ENCODE measurements at places on chromosomes 3 and 15.

DNA sequence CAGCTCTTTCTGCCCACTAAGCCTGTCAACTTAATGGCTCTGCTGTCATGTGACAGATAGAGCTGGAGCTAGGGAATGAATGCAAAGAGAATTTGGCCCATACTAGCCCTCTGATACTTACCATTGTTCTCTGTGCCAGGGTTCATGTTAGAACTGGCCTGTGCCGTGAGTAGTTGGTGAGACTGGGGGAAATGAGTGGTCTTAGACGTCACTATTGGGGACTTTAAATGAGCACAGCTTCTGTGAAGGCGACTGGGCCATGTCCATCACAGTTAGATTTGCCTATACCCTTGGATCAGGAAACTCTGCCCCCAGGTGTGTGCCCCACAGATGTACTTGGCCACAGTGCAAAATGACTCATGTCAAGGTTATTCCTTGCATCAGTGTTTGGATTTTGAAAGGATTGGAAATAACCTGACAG is 124.9 kb downstream of the PTPRG start:
- no peak for ATAC-seq

GRCh38 chr3:4693620-4694019 is 200.5 kb downstream of the ITPR1 start:
- peak; percentile 93 for ATAC-seq

- ATAC-seq = peak; percentile 58
These were observed 17.9 kb downstream of the IL12A start for GRCh38 chr3:160006282-160007163.

GRCh38 chr3:87336761-87337160 is 60.4 kb upstream of the POU1F1 start:
- no peak for ATAC-seq

- peak; percentile 34 for ATAC-seq
These were observed 285.9 kb downstream of the XXYLT1 start for GRCh38 chr3:194985031-194985578.

- no peak for ATAC-seq
These were observed 206.8 kb upstream of the TGFBR2 start for GRCh38 chr3:30399394-30400181.

DNA sequence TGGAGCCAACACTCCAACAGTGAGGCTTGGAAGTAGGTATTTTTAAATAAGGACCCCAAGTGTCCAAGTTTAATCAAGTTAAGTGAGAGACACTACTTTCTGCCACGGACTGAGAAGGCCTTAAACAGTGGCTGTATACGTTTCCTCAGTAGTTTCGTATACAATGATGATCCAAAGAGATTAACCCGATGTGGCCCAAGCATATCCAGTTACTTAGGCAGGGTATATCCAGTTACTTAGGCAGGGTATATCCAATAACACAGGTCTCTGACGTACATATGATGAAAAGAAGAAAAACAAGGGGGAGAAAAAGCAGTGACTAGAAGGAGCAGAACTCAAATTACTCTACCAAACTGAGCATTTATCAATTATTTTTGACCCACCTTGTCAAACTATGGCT is 591.4 kb downstream of the FOXP1 start:
- no peak for ATAC-seq

DNA sequence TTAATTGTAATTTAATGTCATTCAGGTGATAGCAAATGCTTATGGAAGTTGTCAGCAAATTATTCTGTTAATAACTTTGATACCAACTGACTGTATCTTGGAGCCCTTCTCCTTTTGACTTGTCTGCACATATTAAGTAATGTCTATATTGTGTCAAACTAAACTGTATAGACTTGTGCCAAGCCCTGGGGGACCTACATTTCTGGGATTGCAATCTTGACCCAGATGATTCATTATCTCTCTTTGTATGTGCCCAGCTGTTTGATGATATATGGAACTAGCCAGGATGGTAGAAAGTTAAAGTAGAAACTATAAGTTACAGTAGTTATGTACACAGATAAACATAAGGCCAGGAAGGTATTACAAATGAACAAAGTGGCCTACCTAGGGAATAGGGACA is 402.8 kb upstream of the RARB start:
- no peak for ATAC-seq

DNA sequence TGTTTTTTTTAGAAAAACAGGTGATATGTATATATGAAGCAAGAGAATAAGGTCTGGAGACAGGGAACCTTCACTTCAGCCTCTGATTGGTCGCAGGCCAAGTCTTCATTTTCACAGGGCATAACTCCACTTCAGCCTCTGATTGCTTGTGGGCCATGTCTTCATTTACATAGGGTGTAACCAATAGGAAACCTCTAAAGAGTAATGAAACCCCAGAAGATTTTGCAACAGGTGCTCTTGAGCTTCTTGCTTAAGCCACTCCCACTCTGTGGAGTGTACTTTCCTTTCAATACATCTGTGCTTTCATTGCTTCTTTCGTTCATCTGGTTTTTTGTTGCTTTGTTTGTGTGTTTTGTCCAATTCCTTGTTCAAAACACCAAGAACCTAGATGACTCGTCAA is 22.6 kb upstream of the SCG3 start:
- no peak for ATAC-seq

- no peak for ATAC-seq
These were observed 443.2 kb upstream of the AZI2 start for GRCh38 chr3:28791713-28792255.

- no peak for ATAC-seq
These were observed 658.6 kb downstream of the ZBBX start for GRCh38 chr3:166721466-166721865.

DNA sequence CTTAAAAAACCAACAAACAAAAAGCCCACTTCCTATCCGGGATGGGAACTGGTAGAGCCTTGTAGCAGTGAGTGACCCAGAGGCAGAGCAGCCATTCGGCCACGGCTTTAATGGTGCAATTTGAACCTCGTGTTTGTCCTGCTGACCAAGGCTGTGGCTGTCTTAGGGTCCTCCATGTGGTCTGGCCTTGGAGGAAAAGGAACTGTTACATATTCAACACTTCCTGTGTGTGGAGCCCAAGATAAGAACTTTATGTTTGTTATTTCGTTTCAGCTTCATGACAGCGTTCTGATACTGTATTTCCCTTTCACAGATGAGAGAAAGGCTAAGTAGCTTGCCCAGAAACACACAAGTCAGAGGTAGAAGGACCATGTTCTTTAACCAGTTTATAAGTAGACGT is 269.8 kb downstream of the SV2B start:
- no peak for ATAC-seq

DNA sequence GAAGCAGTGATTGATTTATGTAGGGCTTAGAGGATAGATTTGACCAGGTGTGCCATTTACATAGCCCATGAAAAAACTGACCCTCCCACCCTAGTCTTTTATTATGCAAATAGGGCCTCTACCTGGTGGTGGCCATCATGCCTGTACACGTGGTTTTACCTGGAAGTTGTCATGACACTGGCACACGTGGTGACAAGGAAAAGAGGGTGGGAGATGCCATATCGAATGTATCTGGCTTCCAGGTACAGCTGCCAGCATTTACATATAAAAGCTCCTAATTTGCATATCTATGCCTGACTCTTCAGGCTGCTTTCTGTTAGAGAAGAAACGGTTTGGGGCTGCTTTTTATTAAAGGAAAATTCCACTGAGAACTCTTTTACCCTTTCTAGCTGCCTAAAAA is 35.0 kb upstream of the DNAJC13 start:
- no peak for ATAC-seq

- no peak for ATAC-seq
These were observed 20.6 kb upstream of the TSEN2 start for GRCh38 chr3:12463686-12464085.

- no peak for ATAC-seq
These were observed 30.3 kb downstream of the DHX36 start for GRCh38 chr3:154294016-154294415.

DNA sequence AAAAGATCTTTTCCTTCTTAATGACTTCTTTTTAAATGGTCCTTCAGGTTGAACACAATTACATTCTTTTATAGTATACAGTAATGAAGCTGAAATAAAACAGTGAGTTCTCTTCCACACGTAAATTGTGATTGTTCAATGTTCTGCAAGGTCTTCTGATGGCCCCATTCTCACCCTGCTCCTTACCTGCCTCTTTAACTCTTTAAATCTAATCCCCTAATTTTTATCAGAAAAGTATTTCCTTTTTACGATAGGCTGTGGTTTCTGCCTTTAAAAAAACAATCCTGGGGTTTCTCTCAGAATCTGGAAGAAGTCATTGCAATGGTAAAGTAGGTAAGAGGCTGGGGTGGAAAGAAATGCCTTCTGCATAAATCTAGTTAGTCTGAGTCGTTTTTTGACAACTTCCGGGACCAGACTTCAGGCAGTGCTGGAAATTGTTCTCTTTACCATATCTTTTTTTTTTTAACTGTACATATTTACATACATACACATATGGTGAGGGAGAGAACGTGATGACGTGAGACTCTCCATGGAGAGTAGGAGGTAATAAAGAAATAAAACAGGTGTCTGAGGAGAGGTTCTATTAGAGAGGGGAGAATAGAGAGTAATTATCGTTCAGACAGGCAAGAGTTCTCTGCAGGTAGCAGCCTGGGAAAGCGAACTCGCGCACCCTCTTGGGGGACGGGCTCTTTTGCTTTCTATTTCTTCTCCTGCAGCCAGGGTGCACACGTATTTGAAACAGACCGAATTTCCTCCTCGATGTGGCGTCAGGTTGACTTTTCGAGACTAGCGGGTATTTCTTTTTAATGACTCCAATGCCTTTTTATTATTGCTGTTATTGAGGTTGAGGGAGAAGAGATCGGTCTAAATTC is at the start of gene SIDT1:
SIDT1 (plus strand) TSS at position 730 of the 872 bp plus-strand sequence. CDS start 467 bp downstream, outside the sequence.
- ATAC-seq = peak; percentile 91

- peak; percentile 82 for ATAC-seq
These were observed 22.8 kb downstream of the BCL2A1 start for GRCh38 chr15:79948095-79948695.

DNA sequence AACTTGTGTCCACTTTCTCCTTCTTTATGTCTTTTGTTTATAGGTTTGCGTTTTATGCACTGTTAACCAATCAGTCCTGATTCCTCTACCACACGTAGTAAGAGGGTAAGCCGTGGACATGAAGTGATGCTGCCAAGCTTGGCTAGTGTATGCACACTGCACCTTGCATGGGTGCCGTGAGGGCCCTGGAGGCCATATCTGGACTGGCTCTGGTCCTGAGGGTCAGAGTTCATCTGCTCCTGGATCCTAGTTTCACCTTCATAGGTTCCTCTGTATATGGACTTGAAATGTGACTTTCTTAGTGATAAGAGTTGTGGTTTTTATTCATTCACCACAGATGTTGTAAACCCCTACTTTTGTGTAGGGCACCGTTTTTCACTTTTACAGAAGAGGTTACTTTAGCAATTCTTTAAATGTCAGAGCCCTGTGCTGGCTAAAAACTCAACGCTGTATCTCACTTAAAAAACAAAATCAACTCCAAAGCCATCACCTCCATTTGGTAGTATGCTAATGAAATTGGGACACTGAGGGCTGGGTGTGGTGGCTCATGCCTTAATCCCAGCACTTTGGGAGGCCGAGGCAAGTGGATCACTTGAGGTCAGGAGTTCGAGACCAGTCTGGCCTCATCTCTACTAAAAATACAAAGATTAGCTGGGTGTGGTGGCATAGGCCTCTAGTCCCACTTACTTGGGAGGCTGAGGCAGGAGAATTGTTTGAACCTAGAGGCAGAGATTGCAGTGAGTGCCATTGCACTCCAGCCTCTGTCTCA is 22.9 kb downstream of the SIAH2 start:
- ATAC-seq = peak; percentile 63

DNA sequence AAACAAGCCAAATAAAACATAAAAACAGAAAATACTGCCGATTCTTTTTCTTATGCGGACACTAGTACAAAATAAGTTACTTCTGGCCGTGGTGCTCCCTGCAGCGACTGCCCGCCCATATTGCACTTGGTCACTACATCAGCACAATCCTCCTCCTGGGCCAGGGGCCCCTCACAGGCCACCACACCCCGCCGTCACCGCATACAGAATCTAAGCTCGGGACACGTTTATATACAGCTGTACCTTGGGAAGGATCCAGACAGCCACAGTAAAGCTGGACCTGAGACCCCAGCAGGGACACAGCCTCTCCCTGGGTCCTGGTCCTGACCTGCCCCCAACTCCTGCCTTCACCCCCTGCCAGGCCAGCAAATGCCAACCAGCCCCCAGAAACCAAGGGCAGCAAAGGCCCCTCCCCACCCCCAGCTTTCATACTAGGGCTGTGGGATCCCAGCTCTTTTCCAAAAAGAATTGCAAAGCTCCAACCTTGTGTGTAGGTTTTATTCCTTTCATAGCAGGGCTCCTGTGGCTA is 12.9 kb upstream of the DNAJB8 start:
- no peak for ATAC-seq

GRCh38 chr3:79461129-79461792 is 306.5 kb downstream of the ROBO1 start:
- ATAC-seq = no peak

- no peak for ATAC-seq
These were observed 462.1 kb downstream of the C3orf38 start for GRCh38 chr3:88611826-88612326.

DNA sequence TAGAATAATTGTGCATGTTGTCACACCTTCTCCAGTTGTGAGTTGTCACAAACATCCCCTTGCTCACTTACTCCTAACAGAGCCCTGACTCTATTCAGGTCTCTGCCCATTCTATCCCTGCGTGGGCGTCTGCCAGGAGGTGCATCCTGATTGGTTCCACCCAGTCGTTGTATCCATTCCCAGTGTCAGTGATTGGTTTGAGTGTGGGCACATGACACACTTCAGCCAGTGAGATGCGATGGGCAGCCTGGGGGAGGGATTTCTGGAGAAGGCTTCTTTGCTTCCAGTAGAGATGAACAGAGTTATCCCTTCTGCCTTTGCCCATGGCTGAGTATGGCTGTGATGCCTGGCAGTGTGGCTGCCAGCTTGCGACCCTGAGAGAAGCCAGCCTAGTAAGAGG is 18.7 kb downstream of the PXYLP1 start:
- no peak for ATAC-seq

GRCh38 chr15:52421029-52421428 is 107.7 kb downstream of the MYO5A start:
- peak; percentile 63 for ATAC-seq

GRCh38 chr15:70318594-70319465 is 221.1 kb upstream of the TLE3 start:
- ATAC-seq = peak; percentile 63

DNA sequence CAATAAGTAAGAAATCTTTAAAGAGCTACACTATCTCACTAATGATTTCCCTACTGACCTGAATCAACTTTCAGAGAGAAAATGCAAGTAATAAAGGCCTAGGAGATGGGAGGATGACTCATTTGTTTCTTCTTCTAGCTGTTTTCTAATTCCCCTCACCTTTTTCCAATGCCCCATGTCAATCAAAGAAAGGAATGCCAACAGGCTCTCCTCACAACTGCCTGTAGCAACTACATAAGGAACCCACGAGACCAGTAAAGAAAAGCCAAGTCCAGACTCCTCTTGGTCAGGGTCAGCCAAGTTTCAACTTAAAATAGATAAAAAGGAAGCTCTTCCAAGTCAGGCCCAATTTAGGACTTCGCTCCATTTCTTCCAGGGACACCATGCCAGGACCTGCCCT is 201.9 kb downstream of the TNIK start:
- no peak for ATAC-seq

DNA sequence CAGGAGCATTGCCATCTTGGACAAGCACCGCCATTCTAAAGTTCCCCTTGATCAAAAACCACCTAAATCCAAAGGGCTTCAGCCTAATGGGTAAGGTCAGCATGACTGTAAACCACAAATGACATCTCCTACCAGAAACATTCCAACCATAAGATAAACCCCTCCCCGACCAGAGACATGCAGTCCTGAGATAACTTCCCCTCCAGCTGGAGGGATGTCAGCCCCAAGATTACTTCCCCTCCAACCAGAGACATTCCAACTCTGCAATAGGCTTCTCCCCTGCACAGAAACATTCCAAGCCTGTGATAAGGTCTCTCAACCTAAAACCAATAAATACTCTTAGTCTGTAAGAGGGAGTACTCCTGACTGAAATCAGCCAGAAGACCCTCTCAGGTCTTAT is 62.7 kb upstream of the DNAJC19 start:
- ATAC-seq = no peak
